ENCODE measurements at places on chromosomes 6 and 20. TPM values are rescaled to one million over a fixed set of nuclear protein-coding genes. Genes with fewer than 3 reads are reported as not detected.
A peak's percentile ranks its signal among the peaks of the same experiment; 100 is the strongest.

GRCh38 chr6:16832721-16833120 is 71.5 kb upstream of the ATXN1 start:
- H3K4me1 ChIP-seq = no peaks in the 10 kb centered on the region
- no peaks in the 10 kb centered on the region for H3K36me3 ChIP-seq
- DNase-seq = no peak
- H3K4me3 ChIP-seq = no peak overlapping the region
- H3K27ac ChIP-seq = no peak overlapping the region

GRCh38 chr6:22029171-22029570 is 267.7 kb downstream of the PRL start:
- DNase-seq = no peak
- H3K4me3 ChIP-seq = no peak overlapping the region
- no peak overlapping the region for H3K27ac ChIP-seq
- H3K4me1 ChIP-seq = no peaks in the 10 kb centered on the region

GRCh38 chr20:11047559-11047958 is 373.8 kb upstream of the JAG1 start:
- no peak overlapping the region for H3K4me3 ChIP-seq
- no peaks in the 10 kb centered on the region for H3K4me1 ChIP-seq
- H3K36me3 ChIP-seq = no peaks in the 10 kb centered on the region
- DNase-seq = no peak
- H3K27ac ChIP-seq = no peak overlapping the region

DNA sequence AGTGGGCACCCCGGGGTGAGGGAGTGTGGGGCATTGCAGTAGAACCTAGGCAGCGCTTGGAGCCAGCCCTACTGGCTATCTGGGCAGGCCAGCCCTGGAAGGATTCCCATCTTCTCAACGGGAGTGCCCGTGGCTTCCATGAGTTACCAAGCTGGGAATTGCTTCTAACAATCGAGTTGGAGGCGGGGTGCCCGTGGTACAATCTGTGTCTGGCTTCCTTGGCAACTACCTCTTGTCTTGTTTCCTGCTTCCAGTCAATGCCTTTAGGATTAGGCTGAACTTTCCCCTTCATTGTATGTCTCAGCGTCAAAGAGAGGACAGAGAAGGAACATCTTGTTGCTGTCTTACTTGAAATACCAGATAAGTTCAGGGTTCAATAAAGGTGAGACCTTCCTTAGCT is 33.3 kb downstream of the PPP1R14C start:
- no peaks in the 10 kb centered on the region for H3K27me3 ChIP-seq
- H3K36me3 ChIP-seq = no peaks in the 10 kb centered on the region
- no peak overlapping the region for H3K4me3 ChIP-seq
- no peak overlapping the region for H3K27ac ChIP-seq

- H3K36me3 ChIP-seq = no peaks in the 10 kb centered on the region
- no peak for DNase-seq
- H3K4me3 ChIP-seq = no peak overlapping the region
Measured at GRCh38 chr20:20755231-20755630, 42.8 kb upstream of the RALGAPA2 start.

GRCh38 chr6:56691814-56692213 is 49.1 kb upstream of the DST start:
- H3K4me3 ChIP-seq = peak overlapping the region; percentile 41
- H3K27ac ChIP-seq = peak overlapping the region; percentile 73
- DNase-seq = no peak
- no peaks in the 10 kb centered on the region for H3K36me3 ChIP-seq
- H3K4me1 ChIP-seq = peaks cover 63% of the 10 kb centered on the region
- H3K27me3 ChIP-seq = no peaks in the 10 kb centered on the region

DNA sequence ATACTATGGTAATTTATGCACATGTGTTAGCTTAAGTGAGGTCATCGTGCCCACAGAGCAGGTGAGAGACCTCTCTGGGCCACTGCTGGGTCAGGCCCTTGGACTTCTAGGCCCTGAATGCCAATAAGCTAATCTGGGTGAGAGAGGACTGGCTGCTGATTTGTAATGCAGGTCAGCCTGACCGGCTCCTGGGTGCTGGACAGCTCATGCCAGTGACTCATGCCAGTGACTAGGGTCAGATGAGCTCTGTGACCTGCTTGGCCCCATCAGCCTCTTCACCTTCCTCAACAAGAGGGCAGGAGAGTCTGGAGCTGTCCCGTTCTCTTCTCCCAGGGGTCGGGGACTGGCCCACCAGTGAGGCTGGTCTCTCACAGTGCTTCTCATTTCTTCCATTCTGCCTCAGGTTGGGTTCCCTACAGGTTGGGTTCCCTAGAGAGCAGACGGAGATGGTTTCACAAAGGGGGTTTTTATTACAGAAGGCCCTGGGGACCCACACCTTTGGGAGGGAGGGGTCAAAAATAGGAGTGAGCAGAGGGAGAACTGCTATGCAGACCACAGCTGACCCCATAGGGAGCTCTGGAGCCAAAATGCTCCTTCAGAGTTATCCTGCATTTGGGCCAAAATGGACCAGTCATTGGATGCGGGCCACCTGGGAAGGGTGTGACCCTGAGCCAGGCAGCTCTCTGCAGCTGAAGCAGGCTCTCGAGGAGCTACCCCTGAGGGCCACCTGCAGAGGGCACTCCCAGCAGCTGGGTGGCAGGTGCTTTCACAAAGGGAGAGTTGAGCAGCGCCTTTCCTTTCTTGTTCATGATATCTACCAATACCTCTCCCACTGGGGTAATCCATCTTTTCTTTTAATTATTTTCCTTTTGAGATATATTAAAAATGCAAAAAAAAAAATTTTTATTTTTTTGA is 2.2 kb upstream of the OXT start:
- H3K4me3 ChIP-seq = no peak overlapping the region
- H3K36me3 ChIP-seq = no peaks in the 10 kb centered on the region

DNA sequence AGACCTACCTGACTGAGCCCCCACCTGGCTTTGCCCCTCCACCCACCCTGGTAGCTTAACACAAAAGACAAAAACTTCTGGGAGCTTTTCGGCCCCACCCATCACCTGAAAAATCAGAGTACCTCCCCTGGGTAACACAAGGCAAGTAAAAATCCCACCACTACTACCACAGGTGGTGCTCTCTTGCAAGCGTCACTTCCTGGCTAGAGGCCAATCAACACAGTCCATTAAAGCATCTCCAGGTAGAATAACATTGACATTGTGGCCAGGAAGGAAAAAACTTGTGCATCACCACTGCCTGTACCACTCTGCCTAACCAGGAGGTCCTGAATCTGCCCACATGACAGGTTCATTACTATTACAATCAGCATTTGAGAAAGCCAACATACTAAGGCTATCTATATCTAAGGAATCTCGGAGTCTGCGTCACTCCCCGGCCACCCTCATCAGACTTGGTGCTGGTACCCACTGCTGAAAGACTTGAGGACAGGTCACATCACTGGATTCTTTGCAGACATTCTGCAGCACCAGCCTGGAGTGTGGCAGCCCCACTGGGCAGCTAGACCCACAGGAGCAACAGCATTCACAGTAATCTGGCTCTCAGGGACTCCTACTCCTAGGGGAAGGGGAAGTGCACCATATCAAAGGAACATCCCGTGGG is 125.9 kb downstream of the CDK19 start:
- H3K36me3 ChIP-seq = no peaks in the 10 kb centered on the region
- H3K4me1 ChIP-seq = peaks cover 6% of the 10 kb centered on the region
- no peak overlapping the region for H3K4me3 ChIP-seq

DNA sequence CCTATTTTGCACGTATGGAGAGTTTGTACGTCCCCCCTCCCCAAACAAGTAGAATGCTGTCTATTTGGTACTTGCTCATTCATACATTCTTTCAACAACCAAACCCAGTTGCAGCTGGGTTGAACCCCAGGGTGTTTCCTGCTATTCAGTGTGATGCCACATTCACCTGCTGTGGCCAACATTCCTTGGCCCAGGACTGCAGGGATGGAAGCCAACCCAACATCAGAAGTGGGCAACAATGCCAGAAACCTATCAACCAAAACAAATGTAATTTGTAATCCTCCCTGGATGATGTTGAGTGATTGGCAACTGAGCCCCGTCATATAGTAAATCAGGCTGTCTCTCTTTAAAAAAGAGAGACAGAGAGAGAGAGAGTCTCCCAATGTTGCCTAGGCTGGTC is 8.9 kb downstream of the NT5E start:
- H3K27me3 ChIP-seq = no peaks in the 10 kb centered on the region
- peaks cover 76% of the 10 kb centered on the region for H3K4me1 ChIP-seq
- no peaks in the 10 kb centered on the region for H3K36me3 ChIP-seq
- DNase-seq = no peak
- H3K27ac ChIP-seq = peak overlapping the region; percentile 79

DNA sequence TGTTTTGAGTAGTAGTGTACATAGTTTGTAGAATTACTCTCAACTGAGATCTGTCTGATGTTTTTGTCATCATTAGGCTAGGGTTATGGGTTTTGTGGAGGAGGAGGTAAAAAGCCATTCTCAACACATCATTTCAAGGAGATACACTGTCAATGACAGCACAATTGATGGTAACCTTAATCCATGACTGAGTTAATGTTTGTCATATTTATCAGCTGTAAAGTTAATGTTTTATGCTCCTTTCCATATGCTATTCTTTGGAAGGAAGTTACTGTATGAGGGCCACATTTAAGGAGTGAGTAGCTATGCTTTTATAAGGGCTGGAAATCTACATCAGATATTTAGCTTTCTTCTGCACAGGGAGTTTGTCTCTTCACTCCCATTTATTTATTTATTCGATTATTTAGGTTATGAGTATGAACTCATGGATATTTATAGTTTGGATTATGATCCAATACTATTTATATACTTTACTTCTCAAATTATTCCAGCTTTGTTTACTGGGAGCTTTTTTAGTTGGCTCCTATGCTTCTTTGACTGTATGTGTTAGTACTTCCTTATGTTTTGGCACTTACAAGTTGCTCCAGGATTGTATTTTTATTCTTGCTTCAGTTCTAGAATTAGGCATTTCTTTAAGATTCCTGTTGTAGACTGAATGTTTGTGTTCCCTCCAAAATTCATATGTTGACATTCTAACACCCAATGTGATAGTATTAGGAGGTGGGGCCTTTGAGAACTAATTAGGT is 156.6 kb upstream of the HCRTR2 start:
- no peaks in the 10 kb centered on the region for H3K36me3 ChIP-seq
- no peak overlapping the region for H3K27ac ChIP-seq
- H3K27me3 ChIP-seq = no peaks in the 10 kb centered on the region
- H3K4me3 ChIP-seq = no peak overlapping the region
- no peak for DNase-seq
- no peaks in the 10 kb centered on the region for H3K4me1 ChIP-seq

GRCh38 chr20:10555865-10556308 is 117.9 kb downstream of the JAG1 start:
- H3K36me3 ChIP-seq = no peaks in the 10 kb centered on the region
- peaks cover 18% of the 10 kb centered on the region for H3K4me1 ChIP-seq
- DNase-seq = no peak
- H3K4me3 ChIP-seq = no peak overlapping the region
- H3K27ac ChIP-seq = peak overlapping the region; percentile 0

RPP21 gene
- 81.3 TPM for total RNA-seq

DNA sequence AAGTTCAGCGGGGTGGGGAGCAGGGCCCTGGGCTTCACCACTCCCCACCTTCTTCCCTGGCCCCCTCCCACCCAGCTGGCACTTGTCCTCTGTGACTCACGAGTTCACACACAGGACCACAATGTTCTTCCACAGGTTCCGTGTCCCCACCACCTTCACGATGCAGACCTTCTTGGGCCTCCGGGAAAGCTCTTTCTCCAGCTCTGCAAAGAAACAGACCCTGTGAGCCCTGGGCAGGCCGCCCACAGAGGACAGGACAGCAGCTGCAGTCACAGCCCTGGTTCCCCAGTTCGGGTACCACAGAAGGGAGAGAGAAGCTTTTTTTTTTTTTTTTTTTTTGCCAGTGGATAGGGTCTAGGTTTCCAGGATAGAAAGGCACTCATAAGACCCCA is 30.9 kb downstream of the PSMG4 start:
- no peaks in the 10 kb centered on the region for H3K27me3 ChIP-seq
- H3K4me1 ChIP-seq = no peaks in the 10 kb centered on the region
- H3K36me3 ChIP-seq = no peaks in the 10 kb centered on the region

DNA sequence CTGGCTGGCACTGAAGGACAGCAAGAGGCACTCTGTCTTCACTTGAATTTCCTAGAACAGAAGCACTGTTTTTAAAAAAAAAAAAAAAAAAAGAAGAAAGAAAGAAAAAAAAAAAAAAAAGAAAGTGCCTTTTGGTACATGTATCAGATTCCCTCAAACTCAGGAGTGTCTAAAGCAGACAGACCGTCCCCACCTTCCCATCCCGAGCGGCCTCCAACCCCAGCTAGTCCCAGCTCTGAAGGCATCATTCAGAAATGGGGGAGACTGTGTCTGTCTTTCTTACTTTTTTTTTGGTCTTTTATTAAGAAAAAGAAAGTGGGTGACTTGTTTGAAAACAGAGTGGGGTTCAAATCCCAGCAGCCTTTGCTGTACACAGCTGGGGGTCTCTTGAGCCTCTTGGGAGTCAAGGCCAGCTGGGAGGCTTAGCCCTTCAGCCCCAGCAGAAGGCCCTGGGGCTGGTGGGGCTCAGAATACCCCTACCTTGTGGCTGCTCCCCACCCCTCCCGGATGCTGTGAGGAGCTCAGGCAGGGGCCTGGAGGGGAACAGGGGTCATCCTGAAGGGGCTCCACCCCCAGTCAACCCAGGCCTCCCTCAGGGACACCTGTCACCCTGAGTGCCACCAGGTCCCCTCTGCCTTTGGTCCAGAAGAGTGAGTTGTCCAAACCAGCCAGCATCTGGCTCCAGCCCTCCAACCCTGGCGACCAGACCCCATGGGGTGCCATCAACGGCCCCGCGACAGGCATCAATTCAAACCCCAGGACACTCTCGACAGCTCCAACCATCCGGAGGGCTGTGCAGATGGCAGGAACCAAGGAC is 128.3 kb downstream of the TAF4 start:
- DNase-seq = no peak
- no peaks in the 10 kb centered on the region for H3K4me1 ChIP-seq
- no peak overlapping the region for H3K27ac ChIP-seq
- H3K4me3 ChIP-seq = no peak overlapping the region

XKR7 gene
- total RNA-seq = 6.2 TPM

DNA sequence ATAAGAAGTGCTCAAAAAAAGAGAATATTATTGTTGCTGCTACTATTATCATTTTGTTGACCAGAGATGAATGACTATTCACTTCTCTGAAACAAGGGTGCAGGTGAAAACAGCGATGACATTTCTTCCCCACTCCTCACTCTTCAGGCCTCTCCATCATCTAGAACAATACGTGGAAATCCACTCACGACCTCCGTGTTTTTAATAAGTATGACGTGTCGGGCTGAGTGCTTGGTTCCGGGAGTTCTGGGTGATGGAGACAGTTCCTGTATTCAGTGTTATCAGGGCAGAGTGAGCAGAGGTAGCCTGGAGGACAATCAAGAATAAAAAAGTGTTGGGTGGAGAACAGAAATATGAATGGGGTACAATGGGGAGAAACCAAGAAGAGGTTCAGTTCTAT is 130.0 kb upstream of the ZNF217 start:
- no peak overlapping the region for H3K4me3 ChIP-seq
- no peaks in the 10 kb centered on the region for H3K36me3 ChIP-seq
- H3K27ac ChIP-seq = peak overlapping the region; percentile 77

DNA sequence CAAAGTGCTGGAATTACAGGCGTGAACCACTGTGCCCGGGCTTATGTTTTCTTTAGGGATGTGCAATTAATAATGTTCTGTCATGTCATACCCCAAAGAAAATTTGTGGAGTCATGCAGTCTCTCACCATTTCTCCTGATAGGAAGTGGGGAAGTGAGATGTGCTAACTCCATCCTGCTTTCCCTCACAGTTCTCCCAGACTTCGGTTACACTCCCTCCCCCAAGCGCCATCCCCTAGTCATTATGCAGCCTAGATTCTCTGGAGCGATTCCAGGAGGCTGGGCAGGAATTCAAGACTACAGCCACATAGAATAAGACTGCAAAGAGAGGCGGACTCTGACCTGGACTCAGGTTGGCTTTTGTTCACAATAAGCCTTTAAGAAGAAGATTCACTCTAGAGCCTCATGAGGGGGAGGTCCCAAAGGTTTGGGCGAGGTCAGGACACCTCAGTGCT is 271.4 kb downstream of the ALDH8A1 start:
- H3K4me3 ChIP-seq = no peak overlapping the region
- no peaks in the 10 kb centered on the region for H3K36me3 ChIP-seq
- no peak for DNase-seq
- no peaks in the 10 kb centered on the region for H3K4me1 ChIP-seq
- no peaks in the 10 kb centered on the region for H3K27me3 ChIP-seq

Data from Panc1 (cell line).